ENCODE measurements at places on chromosomes 3 and 15.
A peak's percentile ranks its signal among the peaks of the same experiment; 100 is the strongest.

DNA sequence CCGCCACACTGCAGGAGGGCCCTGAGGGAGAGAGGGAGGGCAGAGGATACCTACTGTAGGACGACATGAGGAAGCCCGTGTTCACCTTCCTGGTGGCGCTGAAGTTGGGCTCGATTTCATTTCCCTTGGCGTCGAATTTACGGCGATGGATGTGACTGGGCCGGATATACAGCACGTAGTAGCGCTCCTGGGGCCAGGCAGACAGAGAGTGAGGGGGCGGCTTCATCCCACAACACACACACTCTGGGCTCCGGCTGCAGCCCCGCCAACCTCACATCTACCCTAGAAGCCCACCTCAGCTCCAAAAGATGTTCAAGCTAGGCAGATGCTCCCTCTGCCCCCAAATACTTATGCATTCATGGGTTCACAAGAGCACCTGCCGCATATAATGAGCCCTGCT is 4.5 kb downstream of the ARPIN start:
- peaks cover 34% of the 10 kb centered on the region for H3K36me3 ChIP-seq
- H3K27me3 ChIP-seq, result no peaks in the 10 kb centered on the region
- no peak overlapping the region for H3K27ac ChIP-seq
- peaks cover 21% of the 10 kb centered on the region for H3K4me1 ChIP-seq
- DNase-seq, result no peak

- H3K27ac ChIP-seq, result no peak overlapping the region
- peaks cover 26% of the 10 kb centered on the region for H3K4me1 ChIP-seq
- peaks cover 97% of the 10 kb centered on the region for H3K36me3 ChIP-seq
- H3K27me3 ChIP-seq, result no peaks in the 10 kb centered on the region
- no peak overlapping the region for H3K4me3 ChIP-seq
These were observed 61.3 kb downstream of the KLHL25 start for GRCh38 chr15:85733416-85733815.

DNA sequence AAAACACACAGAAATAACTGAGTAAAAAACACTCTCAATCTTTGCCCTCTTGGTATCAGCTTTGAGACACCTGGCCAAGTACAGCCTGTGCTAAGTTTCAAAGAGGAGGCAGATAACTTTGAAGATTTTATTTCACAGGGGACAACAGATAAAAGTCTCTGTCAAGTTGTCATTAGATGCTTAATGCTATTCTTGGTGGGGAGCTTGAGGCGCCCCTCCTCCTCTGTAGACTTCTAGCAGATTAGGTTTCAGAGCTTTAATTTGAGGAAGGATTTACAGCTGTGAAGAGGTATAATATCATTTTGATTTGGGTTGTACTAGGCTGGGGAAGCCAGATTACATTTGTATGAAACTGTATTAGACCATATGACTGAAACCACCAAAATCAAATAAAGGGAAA is 620.3 kb downstream of the FHIT start:
- H3K4me1 ChIP-seq, result peaks cover 4% of the 10 kb centered on the region
- no peaks in the 10 kb centered on the region for H3K36me3 ChIP-seq
- DNase-seq, result no peak
- H3K27me3 ChIP-seq, result no peaks in the 10 kb centered on the region
- no peak overlapping the region for H3K4me3 ChIP-seq

DNA sequence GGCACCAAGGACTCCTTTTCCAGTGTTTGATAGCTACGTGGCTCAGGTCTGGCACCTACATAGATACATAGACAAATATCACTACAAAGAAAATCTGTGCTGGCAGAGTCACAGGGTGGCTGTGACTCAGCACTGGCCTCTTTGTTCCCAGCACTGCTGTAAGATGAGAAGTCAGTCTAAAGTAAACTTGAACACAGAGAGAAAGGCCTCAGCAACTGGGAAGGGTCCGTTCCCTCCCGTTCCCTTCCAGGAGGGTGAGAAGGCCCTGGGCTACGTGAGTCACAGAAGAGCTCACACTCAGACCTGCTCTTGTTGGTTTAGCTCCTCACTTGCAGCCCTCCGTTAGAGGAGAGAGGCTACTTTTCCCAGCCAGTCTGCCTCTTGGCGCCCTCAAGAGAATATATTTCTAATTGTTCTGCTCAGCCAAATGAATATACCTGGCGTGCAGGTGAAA is 23.1 kb downstream of the ANXA2 start:
- H3K27ac ChIP-seq, result peak overlapping the region; percentile 86
- peaks cover 98% of the 10 kb centered on the region for H3K4me1 ChIP-seq
- H3K36me3 ChIP-seq, result peaks cover 39% of the 10 kb centered on the region
- DNase-seq, result no peak
- peak overlapping the region; percentile 33 for H3K4me3 ChIP-seq

GRCh38 chr15:57849317-57849716 is 142.8 kb downstream of the POLR2M start:
- no peak overlapping the region for H3K4me3 ChIP-seq
- H3K27ac ChIP-seq, result no peak overlapping the region
- no peak for DNase-seq
- H3K4me1 ChIP-seq, result no peaks in the 10 kb centered on the region
- no peaks in the 10 kb centered on the region for H3K36me3 ChIP-seq

All from left ventricle myocardium inferior (tissue), 1 donor.